ENCODE measurements at places on chromosomes 7 and 10.

DNA sequence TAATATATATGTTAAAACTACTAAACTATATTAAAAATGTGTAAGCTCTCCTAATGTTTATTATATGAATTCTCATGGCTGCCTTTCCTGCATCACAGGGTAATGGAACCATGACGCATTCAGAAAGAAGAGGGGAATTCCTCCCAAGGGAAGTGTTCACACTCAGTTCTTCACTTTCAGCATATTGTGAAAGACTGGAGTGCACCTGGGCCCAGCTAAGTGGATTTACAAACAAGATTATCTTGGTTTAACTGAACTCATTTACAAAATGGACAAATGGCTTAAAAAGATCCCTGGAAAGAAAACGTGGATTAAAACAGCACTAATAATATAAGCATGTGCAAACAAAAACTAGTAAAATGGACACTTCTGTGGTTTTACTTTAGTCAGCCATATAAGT lies 149.8 kb downstream of the DOCK4 start:
- DNase-seq: peak; percentile 41

DNA sequence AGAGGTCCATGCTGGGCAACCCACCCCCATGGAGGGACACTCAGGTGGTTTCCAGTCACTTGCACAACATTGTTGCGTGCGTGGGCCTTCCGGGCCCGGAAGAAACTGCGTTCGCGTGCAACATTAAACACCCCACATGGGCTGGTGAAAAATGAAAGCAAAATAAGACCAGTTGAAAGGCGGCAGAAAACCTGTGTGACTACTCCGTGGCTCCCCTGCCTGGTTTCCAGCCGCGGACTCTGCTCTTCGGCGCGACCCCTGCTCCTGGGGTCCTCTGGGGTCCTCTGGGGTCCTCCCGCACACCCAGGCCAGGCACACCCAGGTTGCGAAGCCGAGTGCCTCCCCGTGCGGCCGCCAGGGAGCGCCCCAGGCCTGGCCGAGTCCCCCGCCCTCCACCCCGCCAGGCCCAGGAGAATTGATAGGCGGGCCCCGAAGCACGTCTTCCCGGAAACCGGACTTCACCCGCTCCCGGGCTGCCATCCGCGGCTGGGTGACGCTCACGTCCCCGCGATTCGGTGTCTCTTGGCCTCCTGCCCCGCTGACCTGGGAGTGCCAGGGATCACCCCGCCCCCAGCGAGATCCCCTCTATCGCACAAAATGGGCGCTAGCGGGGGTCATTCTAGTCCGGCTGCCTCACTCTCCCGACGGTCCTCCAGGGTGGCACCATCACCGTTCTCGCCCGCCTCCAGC lies 1.9 kb upstream of the SH2D4B start:
- peak; percentile 37 for DNase-seq

DNA sequence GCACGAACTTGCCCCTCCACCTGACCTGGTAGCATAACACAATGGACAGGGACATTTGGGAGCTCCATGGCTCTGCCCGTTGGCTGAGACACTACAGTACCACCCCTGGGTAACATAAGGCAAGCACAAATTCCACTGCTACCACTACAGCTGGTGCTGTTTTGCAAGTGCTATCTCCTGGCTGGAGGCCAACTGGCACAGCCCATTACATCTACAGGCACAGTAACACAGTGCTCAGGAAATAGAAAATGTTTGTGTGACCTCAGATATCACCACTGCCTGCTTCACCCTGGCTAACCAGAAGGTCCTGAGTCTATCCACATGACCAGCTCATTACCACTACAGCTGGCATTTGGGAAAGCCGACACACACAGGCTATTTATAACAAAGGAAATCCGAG lies 631.1 kb upstream of the MBL2 start:
- no peak for DNase-seq

DNA sequence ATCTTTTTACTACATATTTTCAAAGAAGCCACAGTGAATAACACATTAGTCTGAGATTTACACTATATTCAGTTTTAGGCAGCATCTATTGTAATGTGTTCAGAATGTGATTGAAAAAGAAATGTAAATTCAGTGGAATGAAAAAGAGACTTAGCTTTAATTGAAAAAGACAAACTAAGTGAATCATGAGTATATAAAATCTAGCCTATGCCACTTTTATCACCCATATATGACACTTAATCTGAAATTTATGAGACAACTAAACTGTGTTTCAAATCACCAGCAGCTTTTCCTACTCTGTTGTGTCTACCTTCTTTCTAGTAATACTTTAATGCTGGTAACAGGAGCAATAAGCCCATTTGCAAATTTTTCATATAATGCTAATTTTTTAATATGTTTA lies 4.7 kb downstream of the SKAP2 start:
- DNase-seq: no peak

DNA sequence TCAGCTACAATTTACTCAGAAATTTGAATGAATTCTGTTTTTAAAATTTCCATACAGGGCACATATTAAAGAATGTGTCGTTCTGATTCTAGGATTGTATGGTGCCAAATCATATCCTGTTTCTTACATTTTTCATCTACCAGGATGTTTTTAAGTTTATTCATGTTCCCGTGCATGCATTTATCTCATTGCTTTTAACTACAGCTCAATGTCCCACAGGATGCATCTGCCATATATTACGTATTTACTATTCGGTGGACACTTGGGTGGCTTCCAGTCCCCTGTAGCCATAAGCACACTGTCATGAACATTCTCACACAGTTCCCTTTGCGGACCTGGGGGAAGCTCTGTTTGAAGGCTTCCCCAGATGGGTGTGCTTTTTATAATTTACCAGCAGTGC lies 122.3 kb downstream of the CCDC71L start:
- no peak for DNase-seq
